ENCODE measurements at places on chromosomes 4 and X.

GRCh38 chrX:94977986-94978385 is 1304.0 kb downstream of the FAM133A start:
- no peak for DNase-seq

GRCh38 chrX:10537308-10537707 is 83.1 kb downstream of the MID1 start:
- no peak for DNase-seq

DNA sequence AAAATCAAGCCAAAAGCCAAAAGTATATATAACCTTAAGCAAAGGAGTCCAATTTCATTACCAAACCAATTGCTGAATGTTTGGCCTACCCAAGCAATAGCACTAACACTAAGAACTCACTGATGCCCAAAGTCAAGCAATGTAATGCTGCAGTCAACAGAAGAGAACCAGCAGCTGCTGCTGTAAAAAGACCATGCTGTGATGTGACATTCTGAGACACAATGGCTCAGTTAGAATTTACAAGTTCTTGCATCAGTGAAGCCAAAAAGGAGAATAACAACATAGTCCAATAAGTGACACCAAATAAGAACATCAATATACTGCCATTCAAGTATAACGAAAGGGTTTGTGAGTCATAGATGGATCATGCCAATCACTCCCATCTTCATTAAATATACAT is 514.0 kb upstream of the DIAPH2 start:
- no peak for DNase-seq

DNA sequence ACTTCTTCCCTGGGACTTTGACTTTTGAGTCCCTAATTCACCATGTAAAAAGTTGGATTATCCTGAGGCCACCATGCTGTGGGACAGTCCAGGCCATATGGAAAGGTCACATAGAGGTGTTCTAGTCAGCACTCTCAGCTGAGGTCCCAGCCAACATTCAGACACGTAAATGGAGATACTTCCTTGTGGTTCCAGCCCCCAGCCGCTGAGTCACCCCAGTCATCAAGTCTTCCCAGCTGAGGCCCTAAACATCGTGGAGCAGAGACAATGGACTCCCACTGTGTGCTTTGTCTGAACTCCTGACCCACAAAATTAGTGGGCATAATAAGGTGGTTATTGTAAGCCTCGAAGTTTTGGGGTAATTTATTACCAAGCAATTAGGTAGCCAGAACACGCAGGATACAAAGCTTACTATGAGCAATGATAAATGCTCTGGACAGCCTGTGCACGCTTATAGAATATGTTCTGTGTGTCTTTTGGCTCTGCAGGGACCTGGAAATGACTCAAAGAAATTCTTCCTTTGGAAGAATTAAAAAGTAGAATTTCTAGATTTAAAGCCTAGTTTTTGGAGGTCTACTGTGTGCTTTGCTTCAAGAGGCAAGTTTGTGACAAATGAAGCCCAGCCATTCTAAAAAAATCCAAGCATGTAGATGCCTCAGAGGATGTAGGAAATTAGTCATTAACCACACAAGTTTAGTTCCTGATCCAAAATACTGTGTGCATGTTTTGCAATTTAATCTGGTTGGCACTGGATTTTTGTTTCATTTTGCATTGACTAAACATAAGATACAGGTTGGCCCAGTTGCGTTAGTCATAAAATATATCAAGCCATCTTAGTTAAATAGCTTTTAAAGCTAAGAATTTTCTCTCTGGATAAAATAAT is 33.2 kb upstream of the SLC9A7 start:
- no peak for DNase-seq

- DNase-seq: no peak
Measured at GRCh38 chrX:148354916-148355315, 145.5 kb upstream of the AFF2 start.

- DNase-seq: no peak
Measured at GRCh38 chr4:154559494-154560418, 3.1 kb upstream of the FGB start.

GRCh38 chr4:81675791-81676393 is 204.2 kb upstream of the RASGEF1B start:
- no peak for DNase-seq

DNA sequence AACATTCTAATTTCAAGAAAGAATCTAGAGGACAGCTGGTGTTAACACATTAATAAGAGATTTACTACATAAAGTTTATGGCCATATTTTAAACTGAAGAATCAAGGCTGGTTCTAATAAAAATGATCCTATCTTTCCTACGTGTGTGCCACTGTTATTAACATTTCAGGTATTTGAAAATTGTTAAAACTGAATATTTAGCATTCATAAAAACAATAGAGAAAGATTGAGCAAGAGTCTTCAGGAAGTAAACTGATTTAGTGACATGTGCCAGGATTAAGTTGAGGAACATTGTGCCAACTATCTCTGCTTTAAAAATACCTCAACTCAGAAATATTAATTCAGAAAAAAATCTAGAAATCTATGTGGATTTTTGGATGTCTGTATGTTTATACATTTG is 810.1 kb downstream of the FAT4 start:
- DNase-seq: no peak

DNA sequence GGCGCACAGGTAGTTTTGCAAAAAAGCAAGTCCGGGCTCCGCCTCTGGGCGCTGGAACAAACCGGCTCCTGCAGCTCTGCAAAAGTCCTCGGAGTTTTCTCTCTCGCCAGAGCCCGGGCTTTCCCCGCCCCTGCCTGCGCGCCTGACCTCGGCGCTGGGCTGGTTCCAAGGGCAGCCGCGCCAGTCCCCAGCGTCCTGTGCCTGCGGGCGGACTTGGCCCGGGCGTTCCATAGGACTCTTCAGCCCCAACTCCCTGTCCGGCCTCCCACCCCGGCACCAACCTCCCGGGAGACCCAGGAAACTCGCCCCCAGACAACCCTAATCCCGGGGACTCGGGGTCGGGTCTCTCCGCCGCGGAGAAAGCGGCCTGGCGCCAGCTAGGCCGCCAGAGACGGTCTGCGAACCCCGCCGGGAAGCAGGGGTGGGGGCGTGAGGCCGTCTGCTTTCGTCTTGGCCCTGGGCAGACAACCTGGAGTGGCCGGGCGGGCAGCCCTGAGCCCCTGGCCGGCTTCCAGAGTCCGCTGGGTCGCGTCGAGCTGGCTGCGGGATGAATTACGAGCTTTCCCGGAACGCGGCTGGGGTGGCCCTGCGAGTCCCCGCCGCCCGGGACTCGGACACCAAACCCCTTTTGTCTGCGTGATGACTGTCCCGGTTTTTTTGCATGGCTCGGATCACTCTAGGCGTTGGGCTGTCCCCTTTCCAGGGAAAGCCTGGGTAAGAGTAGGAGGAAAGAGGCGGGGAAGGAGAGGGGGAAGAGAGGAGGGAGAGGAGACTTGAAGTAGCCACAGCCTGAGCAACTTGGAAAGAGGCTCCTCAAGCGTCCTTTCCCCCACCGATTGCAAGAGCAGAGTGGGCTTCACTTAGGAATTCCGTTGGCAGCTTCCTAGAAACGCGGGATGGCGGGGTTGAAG is 916 bp downstream of the MXRA5 start:
- DNase-seq: no peak

- DNase-seq: no peak
Measured at GRCh38 chr4:88005076-88005475, 2.4 kb upstream of the PKD2 start.

GRCh38 chrX:903116-903515 is 272.5 kb downstream of the SHOX start:
- no peak for DNase-seq

GRCh38 chr4:42638321-42638720 is 18.6 kb downstream of the ATP8A1 start:
- no peak for DNase-seq

DNA sequence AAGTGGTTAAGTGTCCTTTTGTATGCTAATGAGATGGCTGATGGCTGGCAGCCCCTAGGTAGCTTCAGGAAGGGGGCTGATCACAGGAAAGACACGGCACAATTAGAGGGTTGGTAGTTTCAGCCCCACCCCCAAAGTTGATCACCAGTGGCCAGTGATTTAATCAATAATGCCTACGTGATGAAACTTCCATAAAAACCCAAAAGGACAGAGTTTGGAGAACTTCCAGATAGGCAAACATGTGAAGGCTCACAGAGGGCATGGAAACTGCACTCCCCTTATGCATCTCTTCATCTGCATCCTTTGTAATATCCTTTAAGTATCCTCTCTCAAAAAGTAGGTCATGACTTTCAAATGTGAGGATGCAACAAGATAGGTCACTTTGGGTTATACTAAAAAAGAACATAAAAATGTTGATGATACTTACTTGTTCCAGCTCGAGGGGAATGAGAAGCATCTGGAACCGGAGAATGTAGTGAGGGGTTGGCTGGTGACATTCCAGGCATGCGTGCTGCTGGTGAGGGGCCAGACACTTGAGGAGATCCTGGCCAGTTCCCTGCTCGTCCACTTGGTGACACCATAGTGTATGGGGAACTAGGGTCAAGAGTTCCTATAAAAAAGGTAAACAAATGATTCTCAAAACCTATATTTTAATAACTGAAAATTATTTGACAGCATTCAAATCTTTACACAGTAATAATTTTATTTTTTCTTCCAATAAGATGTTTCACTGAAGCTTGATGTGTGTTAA is 16.7 kb upstream of the CXorf38 start:
- DNase-seq: no peak

Measured in activated CD8-positive, alpha-beta memory T cell treated with anti-CD3 and anti-CD28 coated beads for 48 hours (primary cell).